ENCODE measurements at places on chromosomes 5 and 9.

DNA sequence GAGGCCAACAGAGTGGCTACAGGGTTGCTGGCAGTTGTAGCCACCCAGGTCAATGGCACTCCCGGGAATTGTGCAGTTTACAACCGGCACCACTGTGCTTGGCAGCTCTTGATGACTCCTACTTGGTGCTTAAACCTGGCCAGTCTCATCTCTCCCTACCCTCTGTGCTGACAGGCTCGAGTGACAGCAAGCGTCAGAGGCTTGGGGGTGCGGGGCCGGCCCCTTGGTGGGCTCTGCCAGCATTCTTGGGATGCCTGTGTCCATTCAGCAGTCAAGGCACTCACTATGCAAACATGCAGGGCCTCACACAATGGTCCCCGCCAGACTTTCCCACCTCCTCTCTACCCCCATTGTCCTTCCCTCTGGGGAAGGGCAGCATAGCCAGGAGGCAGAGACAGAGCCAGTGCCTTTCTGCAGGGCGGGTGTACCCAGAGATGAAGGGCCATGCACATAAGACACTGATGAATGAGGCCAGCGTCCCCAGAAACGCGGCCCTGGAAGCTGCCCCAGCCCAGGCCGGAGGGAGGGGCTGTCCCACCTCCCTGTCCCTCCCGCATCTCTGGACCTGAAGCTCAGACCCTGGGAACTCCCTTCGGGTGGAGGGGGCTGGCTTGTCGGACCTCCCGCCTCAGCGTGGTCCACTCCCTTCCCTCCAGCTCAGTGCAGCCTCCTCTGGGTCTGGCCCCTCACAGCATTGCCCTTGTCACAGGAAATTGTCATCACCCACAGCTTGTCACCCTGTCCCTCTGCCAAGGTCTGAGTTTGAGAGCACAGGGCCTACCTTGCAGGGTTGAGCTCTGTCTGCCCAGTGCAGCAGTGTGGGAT lies 26.4 kb upstream of the NOTCH1 start:
- no peak overlapping the region for H3K27ac ChIP-seq
- no peak overlapping the region for H3K4me3 ChIP-seq

DNA sequence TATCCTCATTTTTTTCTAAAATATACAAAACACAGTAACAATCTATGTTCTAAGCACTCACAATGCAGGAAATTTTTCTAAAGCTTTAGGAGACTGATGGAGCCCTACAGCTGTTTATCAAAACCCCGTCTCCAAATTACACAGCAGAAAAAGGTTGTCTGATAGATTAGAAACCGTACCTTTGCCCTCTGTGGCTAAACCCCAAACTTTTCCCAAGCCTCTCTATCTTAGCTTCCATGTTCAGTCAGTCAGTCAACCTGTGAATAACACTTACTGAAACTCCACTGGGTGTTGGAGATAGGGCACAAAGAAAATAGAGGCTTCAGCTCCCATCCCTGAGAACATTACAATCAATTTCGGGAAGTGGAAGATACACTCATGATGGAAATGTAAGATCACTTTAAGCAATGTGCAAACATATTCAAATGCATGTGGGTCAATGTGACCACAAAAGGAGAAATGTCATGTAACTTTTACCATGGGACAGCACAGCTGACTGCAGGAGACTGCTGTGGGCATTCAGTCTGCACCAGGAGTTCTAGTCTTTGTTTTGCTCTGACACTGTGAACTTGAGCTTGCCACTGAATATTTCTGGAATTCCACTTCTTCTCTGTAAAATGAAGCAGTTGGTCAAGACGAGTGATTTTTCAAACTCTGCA lies 279.5 kb upstream of the PIK3R1 start:
- no peak overlapping the region for H3K4me3 ChIP-seq
- H3K27ac ChIP-seq = no peak overlapping the region
- no peaks in the 10 kb centered on the region for H3K36me3 ChIP-seq
- no peaks in the 10 kb centered on the region for H3K4me1 ChIP-seq
- DNase-seq = no peak

DNA sequence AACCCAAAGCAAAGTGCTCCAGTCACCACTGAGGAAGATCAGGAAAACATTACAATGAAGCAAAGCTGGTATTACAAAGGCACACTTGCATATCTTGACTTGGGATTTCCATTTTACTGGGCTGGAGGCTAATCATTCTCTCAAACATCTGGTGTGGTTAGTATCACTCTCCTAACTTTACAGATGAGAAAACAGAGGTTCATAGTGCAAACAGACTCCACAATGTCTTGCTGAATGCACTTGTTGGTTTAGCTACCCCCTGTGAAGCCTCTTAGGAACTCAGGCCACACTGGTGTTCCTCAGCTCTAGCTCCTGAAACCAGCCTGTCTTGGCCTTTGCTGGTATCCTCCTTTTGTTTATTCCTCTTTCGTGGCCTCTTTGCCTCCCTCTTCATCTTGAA lies 29.5 kb upstream of the SMAD5 start:
- no peaks in the 10 kb centered on the region for H3K4me1 ChIP-seq
- H3K27ac ChIP-seq = no peak overlapping the region
- no peak overlapping the region for H3K4me3 ChIP-seq
- no peaks in the 10 kb centered on the region for H3K36me3 ChIP-seq
- H3K27me3 ChIP-seq = peaks cover 11% of the 10 kb centered on the region

- no peak overlapping the region for H3K4me3 ChIP-seq
- H3K27ac ChIP-seq = no peak overlapping the region
Measured at GRCh38 chr9:78972303-78972999, 599.3 kb upstream of the TLE4 start.

DNA sequence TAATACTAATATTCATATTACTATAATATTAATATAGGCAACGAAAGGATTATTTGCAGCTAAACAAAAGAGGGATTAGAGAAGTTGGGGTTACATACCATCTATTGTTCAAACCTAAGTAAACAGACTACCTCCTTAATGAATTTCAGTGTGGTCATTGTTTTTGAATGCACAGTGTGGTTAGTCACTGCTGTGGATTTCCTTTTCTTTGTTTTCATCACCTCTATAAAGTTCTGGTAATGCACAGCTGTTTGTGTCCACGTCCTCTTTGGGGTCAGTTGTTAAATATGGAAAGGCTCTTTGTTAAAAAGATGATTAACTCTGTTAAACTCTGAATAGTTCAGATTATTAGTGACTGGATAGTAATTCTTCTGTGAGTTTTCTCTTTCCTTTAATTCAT lies 233.6 kb downstream of the MAST4 start:
- peak overlapping the region; percentile 73 for H3K4me3 ChIP-seq
- H3K27me3 ChIP-seq = no peaks in the 10 kb centered on the region
- peaks cover 7% of the 10 kb centered on the region for H3K36me3 ChIP-seq
- H3K27ac ChIP-seq = peak overlapping the region; percentile 80
- peaks cover 56% of the 10 kb centered on the region for H3K4me1 ChIP-seq
- no peak for DNase-seq

GRCh38 chr5:73624888-73625287 lies 1.1 kb upstream of the ARHGEF28 start:
- no peak overlapping the region for H3K27ac ChIP-seq
- no peaks in the 10 kb centered on the region for H3K36me3 ChIP-seq
- H3K4me3 ChIP-seq = no peak overlapping the region
- no peak for DNase-seq
- H3K4me1 ChIP-seq = peaks cover 2% of the 10 kb centered on the region
- H3K27me3 ChIP-seq = peaks cover 58% of the 10 kb centered on the region

DNA sequence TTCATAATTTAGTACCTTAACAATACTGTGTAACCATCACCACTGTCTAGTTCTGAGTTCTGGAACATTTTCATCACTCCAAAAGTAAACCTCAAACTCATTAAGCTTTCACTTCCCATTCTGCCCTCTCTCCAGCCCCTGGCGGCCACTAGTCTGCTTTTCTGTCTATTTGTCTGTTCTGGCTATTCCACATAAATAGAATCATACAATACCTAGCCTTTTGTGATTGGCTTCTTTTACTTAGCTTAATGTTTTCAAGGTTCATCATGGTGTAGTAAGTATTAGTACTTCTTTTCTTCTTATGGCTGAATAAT lies 138.7 kb downstream of the RAPGEF6 start:
- no peak for DNase-seq
- no peaks in the 10 kb centered on the region for H3K27me3 ChIP-seq
- H3K4me3 ChIP-seq = no peak overlapping the region
- H3K36me3 ChIP-seq = peaks cover 70% of the 10 kb centered on the region

DNA sequence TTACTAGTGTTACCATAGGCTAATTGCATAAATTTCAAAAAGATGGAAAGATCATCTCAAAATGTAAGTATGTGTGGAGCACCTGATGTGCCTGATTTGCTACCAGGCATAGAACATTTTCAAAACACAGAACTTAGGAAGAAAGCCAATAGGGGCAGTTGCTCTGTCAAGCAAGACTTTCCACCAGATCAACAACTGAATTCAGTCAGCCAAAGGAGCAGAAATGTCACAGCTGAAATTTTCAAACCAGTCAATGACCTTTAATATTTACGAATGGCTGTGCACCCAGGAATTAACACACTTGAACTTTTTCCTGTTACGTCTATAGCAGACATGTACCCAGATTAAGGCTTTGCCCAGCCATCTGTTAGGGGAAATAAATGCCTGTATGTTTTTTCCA lies 452.8 kb upstream of the PTGER4 start:
- H3K27ac ChIP-seq = no peak overlapping the region
- H3K4me1 ChIP-seq = peaks cover 29% of the 10 kb centered on the region
- H3K36me3 ChIP-seq = peaks cover 4% of the 10 kb centered on the region
- no peak for DNase-seq
- H3K4me3 ChIP-seq = no peak overlapping the region

- DNase-seq = no peak
- peaks cover 37% of the 10 kb centered on the region for H3K27me3 ChIP-seq
- H3K4me1 ChIP-seq = peaks cover 12% of the 10 kb centered on the region
Measured at GRCh38 chr5:159478950-159479349, 148.7 kb upstream of the IL12B start.

DNA sequence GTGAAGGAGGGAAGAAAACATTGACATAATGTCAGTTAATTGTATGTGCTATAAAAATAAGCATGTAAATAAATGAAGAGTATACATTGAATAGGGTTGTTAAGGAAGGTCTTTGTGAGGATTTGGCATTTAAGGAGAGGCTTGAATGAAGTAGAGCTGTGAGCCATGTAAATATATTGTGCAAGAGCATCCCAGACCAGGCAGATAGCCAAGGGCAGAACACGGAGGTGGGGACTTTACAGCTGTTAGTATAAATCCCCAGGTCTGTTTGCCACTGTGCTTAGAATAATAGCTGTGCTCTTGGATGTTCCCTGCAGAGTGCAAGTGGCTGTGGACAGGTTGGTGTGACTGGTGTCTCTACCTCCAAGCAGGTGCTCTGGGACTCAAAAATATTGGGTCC lies 211.7 kb downstream of the LRRC70 start:
- H3K4me1 ChIP-seq = no peaks in the 10 kb centered on the region
- H3K4me3 ChIP-seq = no peak overlapping the region
- peaks cover 17% of the 10 kb centered on the region for H3K27me3 ChIP-seq
- no peaks in the 10 kb centered on the region for H3K36me3 ChIP-seq
- DNase-seq = no peak

GRCh38 chr9:38061326-38061977 lies 7.6 kb downstream of the SHB start:
- peaks cover 9% of the 10 kb centered on the region for H3K27me3 ChIP-seq
- DNase-seq = no peak
- H3K4me1 ChIP-seq = peaks cover 3% of the 10 kb centered on the region

GRCh38 chr9:106019702-106020101 lies 325.4 kb downstream of the TMEM38B start:
- H3K27ac ChIP-seq = no peak overlapping the region
- no peaks in the 10 kb centered on the region for H3K27me3 ChIP-seq
- H3K4me3 ChIP-seq = no peak overlapping the region
- no peaks in the 10 kb centered on the region for H3K4me1 ChIP-seq

DNA sequence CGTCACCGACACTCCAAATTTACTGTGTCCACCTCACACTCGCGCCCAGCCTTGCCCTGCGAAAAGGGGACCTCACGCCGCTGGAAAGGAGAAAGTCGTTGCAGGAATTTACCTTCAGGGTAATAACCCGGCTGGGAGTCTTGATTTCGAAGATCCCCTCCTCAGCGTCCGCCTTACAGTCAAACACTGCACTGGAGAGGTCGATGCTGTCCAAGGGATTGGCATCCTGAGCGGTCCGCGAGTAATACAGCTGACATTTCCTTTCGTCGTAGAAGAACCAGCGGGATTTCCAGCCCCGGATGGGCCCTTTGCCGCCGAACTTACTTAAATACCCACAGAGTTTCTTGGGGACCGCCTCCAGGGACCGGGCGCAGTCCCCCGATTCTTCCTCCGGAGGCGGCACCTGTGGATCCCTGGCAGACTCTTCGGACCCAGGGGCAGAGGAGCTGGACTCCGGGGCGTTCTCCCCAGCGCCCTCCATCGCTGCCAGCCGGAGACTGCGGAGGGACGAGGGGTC lies 330 bp downstream of the TBC1D2 start:
- DNase-seq = no peak
- H3K4me3 ChIP-seq = peak overlapping the region; percentile 93
- peak overlapping the region; percentile 53 for H3K27ac ChIP-seq

GRCh38 chr5:80223561-80223960 lies 32.3 kb downstream of the SERINC5 start:
- H3K4me1 ChIP-seq = peaks cover 44% of the 10 kb centered on the region
- H3K27me3 ChIP-seq = no peaks in the 10 kb centered on the region
- peaks cover 30% of the 10 kb centered on the region for H3K36me3 ChIP-seq
- no peak for DNase-seq
- H3K4me3 ChIP-seq = no peak overlapping the region

GRCh38 chr9:19551124-19551929 lies 142.5 kb downstream of the ACER2 start:
- no peak overlapping the region for H3K27ac ChIP-seq
- H3K4me3 ChIP-seq = no peak overlapping the region
- DNase-seq = no peak
- H3K27me3 ChIP-seq = no peaks in the 10 kb centered on the region

DNA sequence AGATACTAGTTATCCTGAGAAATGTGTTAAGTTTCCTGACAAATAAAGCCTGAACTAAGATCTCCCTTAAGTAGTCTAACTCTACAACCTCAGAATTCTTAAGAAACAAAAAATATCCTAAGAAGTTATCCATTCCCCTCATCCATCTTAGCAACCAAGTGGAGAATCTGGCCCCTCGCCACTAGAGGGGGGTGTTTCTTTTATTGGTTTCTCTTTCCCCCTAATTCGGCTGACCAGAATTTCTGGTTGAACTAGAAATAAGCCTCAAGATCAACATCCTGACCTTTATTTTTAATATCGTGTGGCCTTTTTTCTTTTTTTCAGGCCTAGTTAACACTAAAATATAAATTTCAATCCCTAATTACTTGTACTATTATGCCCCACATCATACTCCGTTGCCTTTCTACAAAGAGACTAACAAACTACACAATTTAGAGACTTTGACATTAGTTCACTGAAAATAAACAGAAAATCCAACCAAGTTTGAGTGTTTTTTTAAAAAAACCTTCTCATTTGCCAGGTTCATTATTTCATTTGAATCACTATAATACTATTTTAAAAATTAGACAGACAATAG lies 14.3 kb upstream of the NR4A3 start:
- no peak overlapping the region for H3K4me3 ChIP-seq
- H3K27me3 ChIP-seq = peaks cover 4% of the 10 kb centered on the region
- peaks cover 19% of the 10 kb centered on the region for H3K4me1 ChIP-seq
- no peaks in the 10 kb centered on the region for H3K36me3 ChIP-seq
- peak; percentile 68 for DNase-seq
